ENCODE measurements at places on chromosomes 7 and 10.
A peak's percentile ranks its signal among the peaks of the same experiment; 100 is the strongest.

- DNase-seq, result no peak
These were observed 90.5 kb upstream of the RSU1 start for GRCh38 chr10:16907687-16908086.

DNA sequence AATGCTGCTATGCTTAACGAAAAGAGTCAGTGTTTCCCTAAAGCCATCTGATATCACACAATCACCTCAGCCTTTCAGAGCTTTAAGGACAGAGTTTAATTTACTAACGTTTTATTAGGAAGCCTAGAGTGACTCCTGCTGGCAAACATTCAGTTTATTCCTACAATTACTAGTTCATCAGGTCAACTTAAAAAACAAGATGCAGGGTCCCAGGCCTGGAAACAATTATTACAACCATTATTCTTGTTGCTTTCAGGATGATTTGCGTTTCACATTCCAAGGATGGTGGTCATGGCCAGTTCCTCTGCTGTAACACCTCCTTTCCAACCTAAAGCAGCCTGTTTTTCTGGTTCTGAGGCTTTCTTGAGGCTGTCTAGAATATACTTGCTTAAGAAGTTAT lies 1.5 kb upstream of the FAM53B start:
- DNase-seq, result no peak

GRCh38 chr10:118027397-118027796 lies 19.3 kb downstream of the RAB11FIP2 start:
- DNase-seq, result peak; percentile 38

DNA sequence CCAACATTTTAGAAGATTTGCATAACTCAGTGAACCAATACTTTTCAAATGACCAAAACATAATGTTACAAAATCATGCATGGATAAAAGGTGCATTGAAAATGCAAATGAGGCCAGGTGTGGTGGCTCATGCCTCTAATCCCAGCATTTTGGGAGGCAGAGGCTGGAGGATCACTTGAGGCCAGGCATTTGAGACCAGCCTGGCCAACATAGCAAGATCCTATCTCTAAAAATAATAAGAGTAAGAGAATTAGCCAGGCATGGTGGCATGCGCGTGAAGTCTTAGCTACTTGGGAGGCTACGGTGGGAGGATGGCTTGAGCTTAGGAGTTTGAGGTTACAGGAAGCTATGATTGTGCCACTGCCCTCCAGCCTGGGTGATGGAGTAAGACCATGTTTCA lies 33.4 kb downstream of the SCD start:
- DNase-seq, result no peak

- DNase-seq, result no peak
These were observed 98.8 kb downstream of the OAT start for GRCh38 chr10:124319926-124320391.

DNA sequence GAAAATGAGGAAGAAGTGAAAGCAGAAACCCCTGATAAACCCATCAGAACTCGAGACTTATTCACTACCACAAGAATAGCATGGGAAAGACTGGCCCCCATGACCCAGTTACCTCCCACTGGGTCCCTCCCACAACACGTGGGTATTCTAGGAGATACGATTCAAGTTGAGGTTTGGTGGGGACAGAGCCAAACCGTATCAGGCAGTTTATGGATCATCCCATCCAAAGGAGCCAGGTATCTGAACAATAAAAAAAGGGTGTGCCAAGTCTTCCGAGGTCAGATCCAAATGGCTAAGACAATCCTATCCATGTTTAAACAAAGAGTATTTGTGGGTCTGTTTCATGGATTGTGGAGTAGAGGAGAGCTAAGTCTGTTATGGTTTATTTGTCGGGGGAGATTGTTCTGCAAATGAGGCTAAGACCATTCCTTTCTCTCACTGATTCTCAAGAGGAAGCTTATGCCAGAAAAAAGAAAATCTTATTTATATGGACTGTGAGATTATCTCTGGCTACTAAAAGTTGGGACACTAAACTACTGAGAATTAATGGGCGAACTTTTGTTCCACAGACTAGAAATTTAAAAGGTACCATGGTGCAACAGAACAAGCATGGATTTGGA lies 203.7 kb downstream of the IPMK start:
- no peak for DNase-seq

GRCh38 chr10:110032801-110033700 lies 25.3 kb downstream of the ADD3 start:
- no peak for DNase-seq

GRCh38 chr7:137417464-137417863 lies 73.9 kb upstream of the PTN start:
- no peak for DNase-seq

- DNase-seq, result no peak
These were observed 463.2 kb downstream of the GALNT17 start for GRCh38 chr7:71595176-71595575.

GRCh38 chr7:11591943-11592342 lies 240.1 kb downstream of the THSD7A start:
- no peak for DNase-seq

DNA sequence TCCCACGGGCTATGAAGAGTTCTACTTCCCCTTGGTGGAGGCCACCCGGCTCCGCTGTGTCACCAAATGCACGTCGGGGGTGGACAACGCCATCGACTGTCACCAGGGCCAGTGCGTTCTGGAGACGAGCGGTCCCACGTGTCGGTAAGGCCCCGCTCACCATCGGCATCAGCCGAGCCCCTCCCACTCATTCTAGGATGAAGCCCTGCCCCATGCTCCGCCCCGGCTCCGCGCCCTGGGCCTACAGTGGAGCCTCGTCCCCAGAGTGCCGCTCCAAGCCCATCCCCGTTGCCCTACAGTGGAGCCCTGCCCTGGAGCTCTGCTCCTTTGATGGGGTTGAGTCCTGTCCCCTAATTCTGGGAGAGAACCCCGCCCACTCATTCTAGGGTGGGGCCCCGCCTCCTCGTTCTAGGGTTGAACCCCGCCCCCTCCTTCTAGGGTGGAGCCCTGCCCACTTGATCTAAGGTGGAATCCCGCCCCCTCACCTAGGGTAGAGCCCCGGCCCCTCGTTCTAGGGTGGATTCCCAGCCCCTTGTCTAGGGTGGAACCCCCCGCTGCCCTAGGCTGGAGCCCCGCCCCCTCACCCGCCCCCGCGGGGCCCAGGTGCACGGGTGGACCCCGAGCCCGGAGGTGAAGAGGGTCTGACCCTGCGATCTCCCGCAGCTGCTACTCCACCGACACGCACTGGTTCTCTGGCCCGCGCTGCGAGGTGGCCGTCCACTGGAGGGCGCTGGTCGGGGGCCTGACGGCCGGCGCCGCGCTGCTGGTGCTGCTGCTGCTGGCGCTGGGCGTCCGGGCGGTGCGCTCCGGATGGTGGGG lies 3.4 kb upstream of the MUC12 start:
- no peak for DNase-seq

DNA sequence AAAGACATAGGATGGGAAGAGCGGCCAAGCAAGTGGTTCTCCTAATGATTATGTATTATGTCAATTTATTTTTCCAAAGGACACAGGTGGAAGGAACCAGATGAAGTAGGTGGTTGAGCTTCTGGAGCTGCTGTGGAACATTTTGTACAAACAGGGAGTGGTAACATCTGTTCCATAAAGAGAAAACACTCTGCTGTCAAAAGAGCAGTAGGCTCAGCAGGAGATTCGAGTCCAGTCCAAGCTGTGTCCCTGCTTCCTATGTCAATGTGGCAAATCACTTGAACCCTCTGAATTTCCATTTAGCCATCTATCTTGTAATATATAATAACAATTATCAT lies 448.0 kb upstream of the ANKRD30A start:
- no peak for DNase-seq

GRCh38 chr7:43764039-43764761 lies 5.7 kb downstream of the BLVRA start:
- no peak for DNase-seq

GRCh38 chr10:42943025-42943818 lies 133.6 kb upstream of the RET start:
- no peak for DNase-seq

- no peak for DNase-seq
These were observed 157.0 kb downstream of the ARID5B start for GRCh38 chr10:62058476-62058875.

GRCh38 chr7:266851-267840 lies 22.8 kb upstream of the FOXL3 start:
- no peak for DNase-seq

DNA sequence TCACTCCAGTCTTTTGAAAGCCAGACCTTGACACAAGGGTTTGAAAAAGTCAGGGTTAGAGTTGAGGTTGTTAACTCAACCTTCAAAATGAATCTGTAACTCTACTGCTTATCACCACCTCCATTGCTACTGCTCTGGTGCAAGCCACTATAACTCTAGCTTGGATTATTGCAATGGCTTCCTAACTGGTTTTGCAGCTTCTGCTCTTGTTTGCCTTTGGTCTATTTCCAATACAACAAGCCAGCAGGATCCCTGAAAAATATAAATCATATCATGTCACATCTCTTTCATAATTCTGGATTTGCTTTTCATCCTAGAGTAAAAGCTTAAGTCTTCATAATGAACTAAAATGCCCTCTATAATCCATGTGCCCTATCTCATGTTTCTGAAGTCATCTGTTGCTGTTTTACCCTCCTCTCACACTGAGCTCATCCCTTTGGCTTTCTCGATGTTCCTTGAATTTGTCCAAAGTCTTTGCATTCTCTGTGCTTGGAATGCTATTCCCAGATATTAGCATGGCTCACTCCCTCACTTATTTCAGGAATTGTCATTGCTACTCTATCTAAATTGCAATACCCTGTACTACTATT lies 10.9 kb downstream of the TAS2R60 start:
- no peak for DNase-seq

GRCh38 chr7:143394777-143395176 lies 13.6 kb downstream of the ZYX start:
- DNase-seq, result no peak

GRCh38 chr7:12002428-12002827 lies 170.4 kb upstream of the THSD7A start:
- DNase-seq, result no peak

GRCh38 chr10:109062371-109062770 lies 860.9 kb downstream of the XPNPEP1 start:
- no peak for DNase-seq
